ENCODE measurements at places on chromosomes 2 and 18.
A peak's percentile ranks its signal among the peaks of the same experiment; 100 is the strongest.

DNA sequence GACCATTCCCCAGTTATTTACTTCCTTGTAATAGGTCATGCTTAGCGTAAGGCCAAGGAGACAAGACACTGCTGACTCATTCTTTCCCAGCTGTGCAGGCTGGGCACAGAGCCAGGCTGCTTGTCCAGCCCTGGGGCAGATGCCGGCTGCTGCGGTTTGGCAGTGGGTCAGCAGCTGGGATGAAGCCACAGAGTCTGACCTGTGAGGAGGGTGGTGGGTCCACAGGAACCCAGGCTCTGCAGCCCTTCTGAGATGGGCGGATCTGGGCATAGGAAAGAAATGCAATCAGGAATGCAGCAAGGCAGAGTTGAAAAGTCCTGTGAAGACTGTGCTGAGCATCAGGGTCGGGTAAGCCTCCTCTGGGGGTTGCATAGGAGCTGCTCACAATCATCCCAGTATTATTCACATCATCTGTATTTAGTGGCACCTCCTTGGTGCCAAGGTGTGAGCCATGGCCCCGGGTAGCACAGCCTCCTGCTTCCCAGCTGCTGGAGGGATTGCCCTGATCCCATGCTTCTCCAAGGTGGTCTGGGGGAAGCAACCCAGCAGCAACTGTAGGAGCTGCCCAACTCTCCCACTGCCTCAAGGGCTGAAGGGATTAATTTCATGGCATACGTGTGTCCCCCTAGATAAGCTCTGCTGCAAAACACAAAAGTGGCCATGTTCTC lies 139.0 kb downstream of the DDX1 start:
- DNase-seq = no peak

GRCh38 chr2:227204452-227204851 lies 40.0 kb downstream of the COL4A3 start:
- no peak for DNase-seq

DNA sequence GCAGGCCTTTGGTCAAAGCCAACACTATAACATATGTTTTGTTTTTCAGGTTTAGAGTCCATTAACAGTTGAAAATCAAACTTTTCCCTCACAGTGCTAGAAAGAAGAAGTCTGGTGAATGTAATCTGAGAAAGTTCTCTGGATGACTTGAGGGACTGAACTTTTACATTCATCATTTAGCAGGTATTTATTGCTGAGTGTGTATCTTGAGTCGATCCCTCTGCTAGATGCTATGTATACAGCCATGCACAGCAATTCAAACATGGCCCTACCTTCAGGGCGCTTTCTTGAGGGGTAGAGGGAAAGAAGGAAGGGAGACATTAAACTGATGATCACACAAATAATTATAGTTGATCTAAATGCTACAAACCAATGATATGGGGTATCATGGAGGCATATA lies 89.6 kb downstream of the CLHC1 start:
- no peak for DNase-seq

GRCh38 chr2:219408204-219408603 lies 10.0 kb upstream of the DES start:
- DNase-seq = no peak

- no peak for DNase-seq
Measured at GRCh38 chr18:5967007-5967406, 71.7 kb upstream of the TMEM200C start.

GRCh38 chr2:39202639-39203369 lies 41.0 kb downstream of the CDKL4 start:
- no peak for DNase-seq

DNA sequence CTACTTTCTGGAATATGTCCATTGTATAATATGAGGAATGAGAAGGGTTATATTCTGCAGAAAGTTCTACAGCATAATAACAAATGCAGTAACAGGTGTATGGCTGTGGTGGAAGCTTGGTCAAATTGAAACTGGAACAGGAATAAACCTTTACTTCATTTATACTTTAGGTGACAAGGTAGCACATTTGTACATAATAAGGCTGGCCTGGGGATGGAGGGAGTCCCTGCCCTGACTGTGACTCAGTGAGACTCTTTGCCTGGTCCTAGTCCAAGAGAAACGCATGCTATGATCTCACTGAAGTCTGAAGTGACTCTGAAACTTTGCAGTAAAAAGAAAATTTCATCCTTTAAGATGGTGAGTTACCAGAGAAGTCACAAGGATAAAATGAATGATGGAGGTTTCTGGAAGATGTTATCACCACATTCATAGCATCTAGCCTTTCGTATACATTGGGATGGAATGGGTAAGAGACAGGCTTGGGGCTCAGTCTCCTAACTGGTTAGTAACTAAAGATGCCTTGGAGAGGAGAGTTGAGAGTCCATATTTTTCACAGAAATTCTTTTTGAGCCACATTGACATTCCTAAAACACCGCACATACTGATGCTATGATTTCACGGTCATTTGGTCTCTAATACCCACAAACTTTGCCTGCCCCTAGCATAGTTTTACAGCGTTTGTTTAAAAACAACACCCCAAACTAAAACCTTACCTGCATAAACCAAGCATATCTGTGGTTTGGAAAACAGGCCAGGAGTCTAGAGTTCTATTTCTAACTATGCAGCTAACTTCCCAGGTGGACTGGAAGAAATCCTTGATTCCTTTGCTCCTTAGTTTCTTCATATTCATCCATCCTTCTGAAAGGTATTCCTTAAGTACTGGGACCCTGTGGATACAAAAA lies 42.4 kb upstream of the NABP1 start:
- no peak for DNase-seq

- no peak for DNase-seq
Measured at GRCh38 chr18:36321658-36322407, 24.3 kb downstream of the FHOD3 start.

DNA sequence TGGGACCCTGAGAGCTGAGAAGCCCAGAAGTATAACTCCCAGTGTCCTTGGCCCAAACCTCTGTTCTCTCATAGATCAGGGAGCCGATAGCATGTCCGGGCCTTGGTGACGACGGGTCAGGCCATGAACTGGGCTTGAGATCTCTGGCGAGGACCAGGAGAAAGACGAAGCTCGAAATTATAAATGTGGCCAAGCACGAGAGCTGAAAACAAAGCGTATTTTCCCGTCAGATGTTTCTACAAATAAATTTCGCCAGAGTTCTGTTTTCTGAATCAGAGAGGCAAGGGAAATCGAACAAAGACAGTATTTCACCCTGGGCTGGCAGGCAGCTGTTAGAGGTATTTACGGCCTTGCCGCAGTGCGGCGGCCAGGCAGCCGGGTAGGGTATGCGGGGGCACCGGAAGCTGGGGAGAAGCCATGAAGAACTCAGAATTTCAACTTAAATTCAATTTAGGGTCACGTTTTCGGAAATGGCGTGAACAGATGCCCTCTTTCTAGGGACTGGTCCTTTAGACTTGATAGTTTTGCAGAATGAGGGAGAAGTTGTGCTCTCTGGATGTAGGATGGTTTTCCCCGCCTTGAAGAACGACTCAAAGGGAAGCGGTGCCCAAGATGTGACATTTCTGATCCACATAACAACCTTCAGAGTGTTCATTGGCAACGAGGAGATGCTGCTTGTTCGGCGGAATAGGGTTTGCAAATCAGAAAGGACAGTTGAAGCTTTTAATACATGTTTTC lies 9.6 kb downstream of the HOXD8 start:
- DNase-seq = no peak

GRCh38 chr2:96848264-96848663 lies 4.4 kb upstream of the ANKRD23 start:
- DNase-seq = no peak

DNA sequence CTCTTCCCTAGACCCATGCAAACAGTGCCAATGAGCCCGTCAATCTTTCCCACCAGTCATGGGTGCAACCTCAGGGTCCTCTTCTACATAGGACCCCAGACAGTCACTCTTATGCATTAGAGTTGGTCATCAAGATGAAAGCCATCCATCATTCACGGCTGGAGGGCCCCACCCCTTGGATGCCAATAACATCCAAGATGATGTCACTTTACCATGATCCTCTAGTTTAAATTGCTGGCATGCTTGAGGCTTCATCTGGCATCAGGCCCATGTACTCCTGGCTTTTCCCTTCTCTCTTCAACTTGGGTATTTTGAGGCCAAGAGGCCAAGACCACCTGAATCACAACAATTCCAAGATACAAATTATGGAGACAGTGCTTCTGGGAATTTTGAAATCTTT lies 91.1 kb upstream of the MAPK4 start:
- no peak for DNase-seq

- DNase-seq = no peak
Measured at GRCh38 chr2:69490486-69490885, 53.3 kb upstream of the NFU1 start.

- DNase-seq = no peak
Measured at GRCh38 chr2:219969508-219969907, 342.1 kb downstream of the SLC4A3 start.

GRCh38 chr2:237152361-237152760 lies 66.7 kb downstream of the COPS8 start:
- DNase-seq = no peak

GRCh38 chr18:23824240-23824639 lies 135.0 kb downstream of the LAMA3 start:
- no peak for DNase-seq

DNA sequence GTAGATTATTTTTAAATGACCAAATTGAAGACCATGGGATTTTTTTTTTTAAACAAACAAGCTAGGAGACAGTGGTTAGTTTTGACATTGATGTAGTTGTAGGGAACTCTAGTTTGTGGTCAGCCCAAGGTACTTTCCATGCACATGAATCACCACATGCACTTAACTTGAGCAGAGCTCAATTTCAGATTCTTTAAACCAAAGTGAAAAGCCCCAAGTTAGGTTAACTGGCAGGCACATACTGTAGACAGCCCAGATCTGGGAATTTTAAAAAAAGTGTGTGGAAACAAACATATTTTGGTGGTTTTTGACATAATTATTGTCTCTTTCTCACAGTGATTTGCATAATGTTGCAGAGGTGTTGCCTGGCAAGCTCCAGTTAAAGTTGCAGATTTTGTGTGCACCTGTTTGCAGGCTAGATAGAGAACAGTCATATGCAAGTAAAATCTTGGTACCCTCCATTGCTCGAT lies 88.4 kb downstream of the BCL2L11 start:
- DNase-seq = no peak

GRCh38 chr2:160505256-160505655 lies 11.6 kb upstream of the RBMS1 start:
- DNase-seq = no peak

- DNase-seq = no peak
Measured at GRCh38 chr2:1584051-1584531, 160.2 kb downstream of the PXDN start.

GRCh38 chr2:120887320-120887697 lies 151.6 kb downstream of the GLI2 start:
- no peak for DNase-seq

GRCh38 chr2:120348737-120349439 lies 3.0 kb downstream of the INHBB start:
- no peak for DNase-seq

DNA sequence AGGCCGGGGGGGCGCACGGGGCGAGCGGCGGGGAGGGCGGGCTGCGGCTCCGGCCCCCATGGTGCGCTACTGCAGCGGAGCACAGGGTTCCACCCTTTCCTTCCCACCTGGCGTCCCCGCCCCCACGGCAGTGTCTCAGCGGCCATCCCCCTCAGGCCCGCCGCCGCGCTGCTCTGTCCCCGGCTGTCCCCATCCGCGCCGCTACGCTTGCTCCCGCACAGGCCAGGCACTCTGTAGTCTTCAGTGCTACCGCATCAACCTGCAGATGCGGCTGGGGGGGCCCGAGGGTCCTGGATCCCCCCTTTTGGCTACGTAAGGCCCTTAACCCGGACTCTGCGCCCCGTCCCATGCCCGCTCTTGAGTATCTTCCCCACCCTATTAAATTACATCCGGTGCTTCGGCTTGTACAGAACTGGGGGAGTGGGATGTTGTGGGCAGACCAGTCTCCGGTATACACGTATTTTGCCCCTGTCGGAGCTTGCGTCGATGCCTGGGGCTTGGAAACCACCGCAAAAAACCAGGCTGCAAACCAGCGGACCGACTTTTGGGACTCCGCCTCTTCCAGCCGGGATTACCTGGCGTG lies 598 bp upstream of the WBP1 start:
- peak; percentile 69 for DNase-seq

DNA sequence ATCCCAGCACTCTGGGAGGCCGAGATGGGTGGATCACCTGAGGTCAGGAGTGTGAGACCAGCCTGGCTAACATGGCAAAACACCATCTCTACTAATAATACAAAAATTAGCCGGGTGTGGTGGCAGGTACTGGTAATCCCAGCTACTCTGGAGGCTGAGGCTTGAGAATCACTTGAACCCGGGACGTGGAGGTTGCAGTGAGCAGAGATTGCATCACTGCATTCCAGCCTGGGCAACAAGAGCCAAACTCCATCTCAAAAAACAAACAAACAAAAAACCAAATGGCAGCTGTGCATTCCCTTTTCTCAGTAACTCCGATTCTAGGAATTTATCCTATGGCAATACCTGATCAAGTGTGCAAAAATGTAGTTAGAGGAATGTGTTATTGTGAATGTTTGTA lies 4.7 kb upstream of the GRHL1 start:
- no peak for DNase-seq

DNA sequence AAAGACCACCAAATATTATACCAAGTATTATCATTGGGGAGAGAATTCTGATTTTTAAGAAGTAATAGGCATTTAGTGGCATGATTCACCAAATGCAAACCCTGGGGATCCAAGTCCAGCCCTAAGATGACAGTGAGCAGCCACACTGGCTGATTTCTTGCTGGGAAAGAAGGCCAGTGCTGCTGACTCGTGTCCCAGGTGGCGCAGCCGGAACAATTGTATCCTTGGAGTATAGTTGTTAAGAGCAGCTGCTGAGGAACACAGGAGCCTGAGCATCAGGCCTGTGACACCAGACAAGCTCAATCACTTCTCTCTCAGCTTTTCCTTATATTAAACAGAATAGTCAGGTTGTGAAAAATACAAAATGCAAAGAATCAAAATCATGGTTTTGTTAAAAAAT lies 48.4 kb downstream of the LRP1B start:
- DNase-seq = no peak

- no peak for DNase-seq
Measured at GRCh38 chr2:200275295-200276013, 31.0 kb upstream of the SPATS2L start.

- no peak for DNase-seq
Measured at GRCh38 chr2:157296958-157297357, 28.7 kb downstream of the ERMN start.

GRCh38 chr2:141207036-141207385 lies 923.8 kb downstream of the LRP1B start:
- DNase-seq = no peak

DNA sequence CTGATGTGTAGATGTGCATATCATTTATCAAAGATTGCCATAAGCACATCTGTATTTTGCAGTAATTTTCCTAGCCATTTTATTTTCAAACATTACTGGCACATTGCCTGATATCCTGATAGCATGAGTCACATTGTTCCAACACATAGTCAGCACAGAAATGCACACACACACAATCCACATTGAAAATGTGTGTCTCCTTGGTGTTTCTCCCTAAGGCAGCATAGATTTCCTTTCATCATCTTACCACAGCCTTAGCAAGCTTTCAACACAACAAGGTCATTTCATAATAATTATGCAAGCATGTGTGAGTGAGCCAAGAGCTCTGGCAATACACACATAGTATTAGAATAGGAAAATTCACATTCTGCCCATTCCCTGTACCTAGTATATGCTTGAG lies 245.4 kb upstream of the MEIS1 start:
- no peak for DNase-seq
